ENCODE measurements at places on chromosomes 2 and 18. TPM values are rescaled to one million over a fixed set of nuclear protein-coding genes. Genes with fewer than 3 reads are reported as not detected.

The EFR3B gene
- 0.76 TPM for total RNA-seq

The TBR1 gene
- total RNA-seq, result 0.17 TPM

The CACNB4 gene
- not detected for total RNA-seq

- no peak for DNase-seq
These were observed 59.6 kb downstream of the TPGS2 start for GRCh38 chr18:36769172-36769571.

DNA sequence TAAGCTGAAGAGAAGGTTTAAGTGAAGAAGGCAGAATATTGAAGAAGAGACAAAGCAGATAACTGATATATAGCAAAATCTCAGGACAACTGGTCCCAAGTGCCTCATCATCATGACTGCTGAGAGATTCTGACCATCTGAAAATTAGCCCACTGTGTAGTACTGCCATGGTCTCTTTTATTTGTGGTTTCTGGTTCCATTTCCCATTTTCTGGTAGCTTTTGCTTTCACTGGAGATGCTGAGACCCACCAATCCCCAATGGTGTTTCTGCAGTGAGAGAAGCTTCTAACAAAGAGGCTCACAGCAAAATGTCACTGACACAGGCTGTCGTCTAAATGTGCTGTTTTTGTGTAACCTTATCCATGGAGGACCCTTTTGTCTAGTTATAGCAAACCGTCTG lies 79.5 kb downstream of the TMEM163 start:
- DNase-seq, result no peak

GRCh38 chr18:8084160-8084559 lies 517.0 kb downstream of the PTPRM start:
- DNase-seq, result peak; percentile 70

GRCh38 chr2:201977651-201978050 lies 56.0 kb upstream of the FZD7 start:
- no peak for DNase-seq

- peak; percentile 40 for DNase-seq
These were observed 66.3 kb upstream of the RPE start for GRCh38 chr2:209936106-209936666.

- DNase-seq, result peak; percentile 29
These were observed 562 bp downstream of the CENPA start for GRCh38 chr2:26786207-26787028.

Measured in A673 (cell line).